KG1 (cell line): ENCODE measurements at places on chromosomes 11 and 22.

DNA sequence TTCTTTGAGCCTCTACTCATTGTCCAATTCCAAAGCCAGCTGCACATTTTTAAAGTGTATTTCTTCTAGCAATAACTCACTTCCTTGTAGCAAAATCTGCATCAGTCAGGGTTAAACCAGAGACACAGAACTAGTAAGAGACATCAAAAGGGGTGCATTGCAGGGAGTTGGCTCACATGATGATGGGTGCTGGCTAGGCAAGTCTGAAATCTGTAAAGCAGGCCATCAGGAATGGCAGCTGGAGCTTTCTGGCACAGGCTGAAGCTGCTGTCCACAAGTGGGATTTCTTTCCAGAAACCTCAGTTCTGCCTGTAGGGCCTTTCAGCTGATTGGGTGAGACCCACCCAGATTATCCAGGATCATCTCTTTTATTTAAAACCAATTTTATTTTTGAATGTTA is 698.1 kb downstream of the NTM start:
- DNase-seq: no peak

DNA sequence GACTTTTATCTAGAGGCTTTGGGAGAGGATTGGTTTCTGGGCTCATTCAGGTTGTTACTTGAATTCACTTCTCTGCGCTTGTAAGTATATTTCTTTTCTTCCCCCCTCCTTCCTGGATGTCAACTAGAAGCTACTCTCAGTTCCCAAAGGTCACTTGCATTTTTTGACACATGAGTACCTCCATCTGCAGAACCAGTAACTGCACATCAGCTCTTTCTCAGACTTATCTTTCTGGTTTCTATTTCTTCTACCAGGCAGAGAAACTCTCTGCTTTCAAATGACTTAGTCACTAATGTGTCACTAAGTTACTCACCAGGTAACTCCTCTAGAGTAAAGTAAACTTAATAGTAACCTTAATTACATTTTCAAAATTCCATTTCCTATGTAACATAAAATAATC is 773.0 kb upstream of the LUZP2 start:
- no peak for DNase-seq

GRCh38 chr11:109140426-109140825 is 281.6 kb upstream of the C11orf87 start:
- no peak for DNase-seq

DNA sequence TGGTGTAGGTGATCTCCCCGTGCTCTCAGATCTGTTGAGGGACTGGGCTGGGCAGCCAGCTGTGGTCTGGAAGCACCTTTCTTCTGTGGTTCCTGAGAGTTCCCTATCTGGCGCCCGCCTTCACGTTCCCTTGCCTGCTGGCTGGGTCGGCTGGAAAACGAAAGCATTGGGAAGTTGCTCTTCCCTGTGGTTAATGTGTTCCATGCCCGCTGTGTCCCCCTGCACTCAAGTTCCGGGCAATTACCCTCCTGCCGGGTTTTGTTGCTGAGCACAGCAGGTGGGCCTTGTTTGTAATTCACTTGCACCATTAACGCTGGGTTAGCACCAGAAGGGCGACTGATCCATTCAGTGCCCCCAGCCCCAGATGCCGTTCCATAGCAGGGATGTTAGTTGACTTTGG is 134.1 kb downstream of the GRIK4 start:
- no peak for DNase-seq

GRCh38 chr11:63505857-63506528 is at the start of gene LGALS12:
Gene LGALS12 (plus strand): TSS chr11:63506084. CDS start chr11:63506459, 375 bp downstream.
- peak; percentile 94 for DNase-seq

GRCh38 chr11:8016440-8016839 is 29.3 kb downstream of the EIF3F start:
- no peak for DNase-seq

GRCh38 chr11:66388780-66389386 is 17.3 kb upstream of the SLC29A2 start:
- peak; percentile 61 for DNase-seq

GRCh38 chr11:24321229-24321628 is 175.6 kb upstream of the LUZP2 start:
- DNase-seq: no peak

GRCh38 chr11:58998480-58999290 is 59.4 kb downstream of the GLYATL1 start:
- DNase-seq: no peak

DNA sequence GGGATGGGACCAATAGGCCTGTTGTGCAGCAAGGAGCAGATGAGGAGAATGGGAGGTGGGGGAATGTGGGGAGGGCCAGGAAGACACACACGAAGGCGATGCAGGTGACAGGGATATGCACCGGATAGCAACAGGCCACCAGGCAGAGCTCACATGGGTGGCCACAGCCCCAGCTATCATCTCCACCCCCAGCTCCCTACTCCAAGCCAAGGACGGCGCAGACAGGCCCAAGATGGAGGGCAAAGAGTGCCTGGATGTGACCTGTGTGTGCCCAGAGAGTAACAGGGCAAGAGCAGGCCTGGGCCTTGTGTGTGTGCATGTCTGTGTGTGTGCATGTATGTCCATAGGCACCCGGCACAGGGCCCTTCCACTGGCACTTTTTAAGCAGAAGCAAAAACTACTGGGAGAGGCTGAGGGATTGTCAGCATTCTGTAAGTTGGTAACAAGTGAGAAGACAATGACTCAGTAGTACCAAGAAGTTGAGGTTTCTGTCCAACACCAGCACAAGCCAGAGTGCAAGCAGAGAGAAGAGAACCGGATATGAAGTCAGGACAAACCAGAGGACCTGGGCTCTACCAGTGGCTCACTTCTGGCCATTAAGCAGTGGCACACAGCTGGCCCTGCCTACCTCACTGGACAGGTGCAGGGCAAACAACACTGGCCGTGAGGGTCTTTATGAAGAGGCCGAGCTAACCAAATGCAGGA is 36.4 kb downstream of the NRXN2 start:
- no peak for DNase-seq

- no peak for DNase-seq
These were observed 77.4 kb upstream of the WNT7B start for GRCh38 chr22:46054091-46055073.

- no peak for DNase-seq
These were observed 362.3 kb downstream of the DYNC2H1 start for GRCh38 chr11:103471546-103471945.

DNA sequence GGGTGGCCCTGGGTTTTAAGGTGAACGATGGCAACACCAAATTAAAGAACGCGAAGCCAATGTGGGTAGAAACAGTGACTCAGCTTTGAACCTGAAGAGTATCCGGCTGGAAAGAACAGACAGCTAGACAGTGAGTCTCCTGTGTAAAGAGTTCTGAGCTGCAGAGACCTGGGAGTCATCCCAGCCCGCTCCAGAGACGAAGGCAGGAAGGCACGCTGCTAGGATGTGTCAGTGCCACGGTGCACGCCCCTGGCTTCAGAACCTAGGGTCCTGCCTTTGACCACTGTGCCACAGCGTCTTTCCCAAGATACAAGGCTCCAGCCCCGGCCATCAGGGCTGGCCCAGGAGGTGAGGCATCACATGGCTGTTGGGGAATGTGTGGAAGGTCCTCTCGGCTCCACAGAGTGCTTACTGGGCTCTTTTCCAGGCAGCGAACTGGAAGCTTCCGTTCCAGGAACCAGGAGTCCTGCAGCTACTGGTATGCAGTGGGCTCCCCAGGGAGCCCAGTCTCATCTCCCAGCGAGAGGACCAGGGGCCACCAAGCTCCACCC is 29.9 kb downstream of the LRFN4 start:
- DNase-seq: no peak

GRCh38 chr11:2567026-2567671 is 122.3 kb downstream of the KCNQ1 start:
- no peak for DNase-seq

DNA sequence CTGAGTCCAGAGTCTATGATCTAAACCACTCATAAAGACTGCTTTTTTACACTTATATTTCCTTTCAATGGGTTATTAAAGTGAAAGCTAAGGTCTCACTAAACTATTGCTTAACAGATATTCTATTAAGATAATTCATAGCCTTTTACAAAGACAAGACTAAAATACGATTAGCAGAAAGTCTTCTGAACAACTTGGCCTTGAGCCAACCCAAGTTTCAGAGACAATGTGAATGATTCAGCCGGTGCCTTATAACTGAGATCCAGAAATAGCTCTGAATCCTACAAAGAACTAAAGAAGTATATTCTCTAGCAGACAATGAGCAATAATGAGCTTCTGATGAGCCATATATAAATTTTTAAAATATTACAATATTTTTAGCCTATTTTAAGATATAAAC is 41.5 kb upstream of the CARD18 start:
- peak; percentile 27 for DNase-seq

DNA sequence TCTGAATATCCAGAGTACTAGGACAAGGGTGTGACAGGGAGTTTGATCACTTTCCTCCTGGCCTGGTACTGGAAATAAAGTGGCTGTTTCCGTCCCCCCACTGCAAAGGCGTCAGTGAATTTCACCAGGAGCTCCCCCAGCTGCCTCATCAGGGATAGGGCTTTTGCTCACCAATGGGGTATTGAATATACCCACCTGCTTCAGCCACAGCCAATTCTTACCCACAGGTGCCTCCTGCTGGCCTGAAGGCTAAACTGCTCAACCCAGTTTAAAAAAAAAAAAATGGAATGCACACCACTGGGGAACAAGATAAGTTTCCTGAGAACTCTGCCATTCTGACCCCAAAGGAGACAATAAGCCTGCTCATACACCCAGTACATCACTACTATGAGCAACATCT is 65.3 kb upstream of the MS4A8 start:
- DNase-seq: no peak

DNA sequence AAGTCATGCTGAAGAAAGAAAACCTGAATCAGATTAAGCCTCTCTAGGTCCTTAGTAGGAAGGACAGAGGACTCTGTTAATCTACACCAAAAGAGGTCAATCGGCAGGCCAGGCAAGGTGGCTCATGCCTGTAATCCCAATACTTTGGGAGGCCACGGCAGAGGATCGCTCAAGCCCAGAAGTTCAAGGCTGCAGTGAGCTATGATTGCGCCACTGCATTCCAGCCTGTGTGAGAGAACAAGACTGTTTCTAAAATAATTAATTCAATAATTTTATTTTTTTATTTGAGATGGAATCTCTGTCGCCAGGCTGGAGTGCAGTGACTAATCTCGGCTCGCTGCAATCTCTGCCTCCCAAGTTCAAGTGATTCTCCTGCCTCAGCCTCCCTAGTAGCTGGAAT is 4.5 kb downstream of the XRCC6 start:
- DNase-seq: no peak

DNA sequence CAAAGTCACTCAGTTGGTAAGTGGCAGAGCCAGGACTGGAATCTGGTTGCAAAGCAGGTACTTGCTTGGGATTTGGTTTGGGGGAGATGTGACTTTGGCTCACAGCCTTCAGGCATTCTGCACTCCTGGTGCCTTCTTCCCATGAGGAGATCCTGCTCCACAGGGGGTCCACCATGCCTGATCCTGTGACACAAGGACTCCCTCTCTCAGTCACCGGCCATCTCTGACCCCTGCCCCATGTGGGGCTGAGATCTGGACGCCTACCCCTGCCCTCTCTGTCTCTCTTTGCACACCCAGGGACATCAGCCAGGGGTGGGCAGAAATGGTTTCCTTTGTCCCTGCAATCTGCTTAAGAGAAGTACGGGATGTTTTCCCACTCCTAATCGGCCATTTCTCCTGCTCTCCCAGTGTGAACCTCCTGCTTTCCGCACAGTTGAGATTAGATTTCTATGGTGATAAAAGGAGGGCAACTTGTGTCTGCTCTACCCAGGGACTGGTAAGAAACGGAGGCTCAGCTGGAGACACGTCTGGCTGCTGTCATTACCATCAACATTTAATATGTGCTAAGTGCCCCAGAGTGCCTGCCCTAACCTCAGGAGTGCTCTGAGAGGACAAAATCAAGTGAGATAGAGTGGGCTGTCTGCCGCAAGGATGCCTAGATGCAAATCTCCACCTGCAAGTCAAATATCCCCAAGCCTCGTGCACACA is 11.1 kb upstream of the FXYD6 start:
- DNase-seq: no peak

DNA sequence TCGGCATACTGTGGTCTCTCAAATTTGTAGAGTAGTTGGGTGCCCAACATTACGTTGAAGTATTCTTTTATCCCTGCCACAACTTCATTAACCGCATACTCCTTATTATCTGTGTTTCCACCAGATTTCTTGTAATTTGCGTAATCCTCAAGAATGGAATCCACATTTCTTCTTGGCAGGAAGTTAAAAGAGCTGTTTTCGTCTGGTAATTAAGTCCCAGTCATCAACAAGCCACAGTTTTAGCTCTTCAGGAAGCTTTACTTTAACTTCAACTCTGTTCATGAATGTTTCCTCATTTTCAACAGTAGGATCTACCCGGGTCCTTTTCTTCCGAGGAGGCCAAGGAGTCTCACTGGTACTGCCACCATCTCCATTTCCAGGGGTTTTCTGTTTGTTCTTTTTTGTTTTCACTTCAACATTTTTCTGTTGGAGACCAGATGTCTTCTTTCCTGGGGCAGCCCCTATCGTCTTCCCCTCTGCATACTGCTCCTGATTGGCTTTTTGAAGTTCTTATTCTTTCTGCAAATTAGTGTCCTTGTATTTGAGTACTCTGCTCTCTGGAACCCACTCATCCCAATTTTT is 30.3 kb downstream of the PDE3B start:
- no peak for DNase-seq

DNA sequence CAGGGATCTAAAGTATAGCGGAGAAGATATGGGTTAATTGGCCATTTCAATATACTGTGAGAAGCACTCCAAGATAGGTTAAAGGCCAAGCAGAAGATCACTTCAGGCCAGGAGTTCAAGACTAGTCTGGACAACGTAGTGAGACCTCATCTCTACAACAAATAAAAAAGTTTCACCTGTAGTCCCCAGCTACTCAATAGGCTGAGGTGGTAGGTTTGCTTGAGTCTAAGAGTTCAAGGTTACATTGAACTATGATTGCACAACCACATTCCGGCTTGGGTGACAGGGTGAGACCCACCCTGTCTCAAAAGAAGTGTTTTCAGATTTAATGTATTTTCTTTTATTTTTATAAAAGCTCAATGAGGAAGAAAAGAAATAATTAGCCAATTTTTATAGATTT is 25.4 kb downstream of the PATL1 start:
- no peak for DNase-seq

GRCh38 chr11:11230802-11231562 is 122.1 kb downstream of the CSNK2A3 start:
- DNase-seq: no peak

DNA sequence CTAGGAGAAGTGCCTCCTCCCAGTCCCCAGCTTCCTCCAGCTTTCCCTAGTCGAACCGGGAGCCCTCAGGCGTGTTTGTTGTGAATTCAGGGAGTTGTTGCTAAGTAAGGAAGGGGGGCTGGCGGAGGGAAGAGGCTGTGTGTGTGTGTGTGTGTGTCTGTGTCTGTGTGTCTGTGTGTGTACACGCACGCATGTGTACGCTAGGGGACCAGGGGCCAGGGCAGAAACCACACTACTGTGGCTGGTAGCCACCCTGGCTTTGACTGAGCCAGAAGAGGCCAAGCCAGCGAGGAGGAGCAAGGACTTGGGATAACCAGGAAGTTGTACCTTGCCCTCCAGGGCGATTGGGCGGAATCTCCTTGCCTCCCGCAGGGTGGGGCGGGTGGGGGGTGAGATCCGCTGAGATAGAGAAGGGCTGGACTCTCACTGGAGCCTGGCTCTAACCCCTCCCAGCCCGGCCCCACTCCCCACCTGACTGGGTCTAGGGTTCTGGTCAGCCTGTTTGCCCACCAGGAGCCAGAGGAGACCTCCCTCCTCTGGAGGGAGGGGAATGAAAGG is 7.5 kb downstream of the BCL9L start:
- no peak for DNase-seq

- no peak for DNase-seq
These were observed 18.8 kb downstream of the SC5D start for GRCh38 chr11:121311373-121311772.

- no peak for DNase-seq
These were observed 138.9 kb upstream of the MTNR1B start for GRCh38 chr11:92830377-92831155.
